ENCODE measurements at places on chromosomes 12 and 14. TPM values are rescaled to one million over a fixed set of nuclear protein-coding genes. Genes with fewer than 3 reads are reported as not detected.

- DNase-seq, result no peak
Measured at GRCh38 chr12:53989227-53990113, 4.5 kb downstream of the HOXC10 start.

DNA sequence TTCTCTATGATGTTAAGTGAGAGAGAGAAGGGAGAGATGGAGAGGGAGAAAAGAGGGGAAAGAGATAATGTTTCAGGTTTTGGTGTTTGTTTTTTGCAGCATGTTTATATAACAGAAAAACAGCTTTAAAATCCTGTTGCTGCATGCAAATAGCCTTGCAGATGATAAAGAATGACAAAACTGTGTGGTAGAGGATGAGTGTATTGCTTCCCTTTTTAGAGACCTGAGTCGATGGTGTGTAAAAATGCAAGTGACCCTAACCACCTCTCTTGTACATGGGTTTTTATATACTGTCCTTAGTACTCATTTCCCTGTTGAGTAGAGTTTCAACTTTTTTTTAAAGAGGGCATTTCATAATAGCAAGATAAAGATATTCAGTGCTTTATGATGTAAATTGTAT, 249.1 kb downstream of the AKAP6 start:
- DNase-seq, result no peak

GLI1 gene
- total RNA-seq, result 1.5 TPM

NINJ2 gene
- 3.1 TPM for total RNA-seq

DNA sequence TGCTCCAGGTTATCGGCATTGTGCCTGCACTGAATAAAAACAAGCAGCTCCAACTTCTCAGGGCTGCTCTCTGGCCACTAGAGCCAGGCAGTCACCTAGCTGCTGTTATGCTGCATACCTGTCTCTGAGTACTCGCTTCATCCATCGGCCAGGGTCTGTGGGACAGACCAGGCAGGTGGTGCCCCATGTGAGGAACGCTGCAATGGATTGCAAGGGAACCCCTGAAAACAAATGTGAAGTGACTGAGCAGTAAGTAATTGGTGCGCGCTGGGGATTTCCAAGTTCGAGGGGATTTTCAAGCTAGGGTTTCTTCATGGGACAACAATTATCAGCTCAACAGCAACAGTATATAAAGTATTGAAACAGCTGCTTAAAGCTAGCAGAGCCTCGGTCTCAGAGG, 965.3 kb downstream of the AACS start:
- DNase-seq, result no peak

DNA sequence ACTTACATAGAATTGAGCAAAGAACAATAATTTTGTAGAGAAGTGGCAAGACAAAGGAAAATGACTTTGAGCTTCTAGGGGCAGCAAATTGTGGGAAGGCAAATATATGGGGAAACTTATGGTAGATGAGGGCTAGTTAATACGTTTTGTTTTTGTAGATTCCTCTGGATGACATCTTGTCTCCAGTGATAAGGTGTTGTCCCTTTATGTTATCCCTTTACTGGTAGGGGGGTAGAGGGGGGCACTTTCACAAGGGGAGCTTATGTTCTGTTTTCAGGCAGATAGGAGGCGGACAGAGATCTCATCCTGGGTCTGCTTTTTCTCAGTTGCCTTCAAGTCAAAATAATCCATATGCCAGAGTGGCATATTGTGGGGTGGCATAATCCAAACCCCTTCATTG, 106.5 kb upstream of the AMIGO2 start:
- no peak for DNase-seq

DCTN2 gene
- total RNA-seq, result 101 TPM

DNA sequence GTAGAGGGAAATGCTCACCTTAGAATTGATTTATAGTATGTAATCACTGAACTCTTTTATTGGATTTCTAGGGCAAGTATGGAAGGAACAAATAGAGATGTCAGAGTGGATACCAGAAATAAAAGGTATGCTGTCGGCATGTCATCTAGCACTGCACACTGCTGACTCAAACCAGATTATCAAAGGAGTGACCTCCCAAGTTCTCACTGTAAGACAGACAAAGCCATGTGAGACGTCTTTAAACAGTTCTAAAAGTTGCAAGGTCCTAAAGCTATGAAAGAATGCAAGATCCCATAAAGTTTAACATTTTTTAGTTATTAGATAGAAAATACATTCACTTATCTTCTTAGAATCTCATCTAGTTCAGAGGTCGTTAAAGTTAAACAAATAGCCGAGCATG, 70.0 kb upstream of the CPM start:
- DNase-seq, result no peak
